ENCODE measurements at places on chromosomes 7 and 10.

DNA sequence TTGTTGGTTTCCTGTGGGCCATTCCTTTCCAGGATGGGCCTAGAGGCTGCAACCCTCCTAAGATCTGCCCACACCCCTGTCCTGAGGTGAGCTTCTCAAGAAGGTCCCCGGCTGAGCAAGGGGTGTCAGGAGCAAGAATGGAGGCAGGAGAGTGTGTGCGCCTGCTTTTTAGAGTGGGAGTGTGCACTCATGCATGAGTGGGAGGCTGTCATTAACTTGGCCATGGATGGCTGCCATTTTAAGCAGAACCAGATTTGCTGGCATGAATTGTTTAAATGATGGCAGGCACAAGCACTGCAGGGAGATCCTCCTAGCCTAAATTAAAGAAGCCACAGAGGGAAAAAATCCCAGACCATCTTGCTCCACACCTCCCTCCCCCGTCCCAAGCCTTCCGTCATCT lies 2.9 kb upstream of the SGPL1 start:
- DNase-seq: no peak

- DNase-seq: peak; percentile 30
Observed at GRCh38 chr10:70880077-70880534, 8.3 kb downstream of the PCBD1 start.

- DNase-seq: no peak
Observed at GRCh38 chr7:75813084-75813483, 522 bp downstream of the CCL24 start.

- DNase-seq: no peak
Observed at GRCh38 chr7:116258734-116259133, 48.4 kb downstream of the TES start.

DNA sequence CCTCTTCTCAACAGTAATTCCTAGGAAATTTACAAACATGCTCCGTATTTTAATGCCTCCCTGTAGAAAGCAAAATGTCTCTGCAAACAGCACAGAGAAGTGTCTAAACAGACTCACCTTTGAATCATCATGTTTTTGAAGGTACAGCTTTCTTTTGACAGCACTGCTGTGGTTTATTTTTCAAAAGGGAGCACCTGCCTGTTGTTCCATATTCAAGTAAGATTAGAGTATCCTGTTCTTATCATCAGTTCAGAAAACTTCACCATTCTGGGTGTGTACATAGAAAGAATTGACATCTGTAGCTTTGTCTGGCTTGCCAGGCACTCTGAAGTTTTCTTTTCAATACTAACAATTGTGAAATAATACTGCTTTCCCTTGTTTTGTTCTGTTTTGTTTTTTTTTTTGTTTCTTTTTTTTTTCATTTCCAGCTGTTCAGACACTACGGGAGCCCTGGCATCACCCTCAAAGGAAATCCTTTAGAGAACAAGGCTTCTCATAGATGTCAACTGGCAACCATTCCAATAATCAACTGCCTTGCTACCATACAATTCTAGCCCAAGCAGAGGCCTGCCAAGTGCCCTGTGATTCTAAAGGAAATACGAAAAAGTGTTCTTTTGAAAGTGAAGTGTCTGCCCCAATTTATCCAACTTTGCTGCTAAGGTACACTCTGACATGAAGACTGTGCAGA lies 275.9 kb downstream of the PRPF18 start:
- no peak for DNase-seq

GRCh38 chr10:123013456-123014419 lies 4.9 kb downstream of the ACADSB start:
- DNase-seq: no peak

GRCh38 chr10:14244801-14245211 lies 85.9 kb downstream of the FRMD4A start:
- no peak for DNase-seq

DNA sequence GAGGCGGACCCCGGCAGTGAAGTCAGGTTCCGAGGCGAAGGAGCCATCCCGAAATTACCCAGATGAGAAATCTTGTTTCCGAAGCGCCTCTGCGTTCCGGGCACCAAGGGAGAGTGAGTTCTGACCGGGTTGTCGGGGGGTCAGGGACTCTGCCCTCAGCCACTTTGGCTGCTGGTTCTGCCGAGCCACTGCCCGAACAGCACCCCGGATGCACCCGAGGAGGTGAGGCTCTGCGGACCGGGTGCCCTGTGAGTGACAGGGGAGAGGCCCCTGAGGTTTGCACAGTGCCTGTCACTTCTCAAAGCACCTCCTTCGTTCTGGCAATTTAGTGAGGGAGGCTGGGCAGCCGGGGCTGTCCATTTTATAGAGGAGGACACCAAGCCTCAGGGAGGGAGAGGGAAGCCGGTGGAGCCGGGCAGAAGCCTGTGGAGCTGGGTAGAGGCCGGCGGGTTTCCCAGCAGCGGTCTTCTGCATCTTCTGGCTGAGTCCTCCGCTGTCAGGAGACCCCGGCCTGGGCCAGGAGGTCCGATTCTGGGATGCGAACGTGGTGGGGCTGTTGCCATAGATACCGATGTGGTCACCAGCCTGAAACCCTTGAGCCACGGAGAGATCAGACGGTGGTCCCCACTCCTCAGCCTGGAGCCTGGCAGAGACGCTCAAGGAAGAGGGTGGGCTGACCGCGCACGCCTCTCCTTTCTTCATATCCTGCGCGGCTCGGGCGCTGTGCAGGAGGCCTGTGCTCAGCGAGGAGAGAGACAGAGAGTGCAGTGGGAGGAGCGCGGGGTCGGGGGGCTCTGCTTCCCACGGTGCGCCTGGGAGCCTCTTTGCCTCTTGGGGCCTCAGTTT lies 18.9 kb upstream of the SHH start:
- DNase-seq: no peak

DNA sequence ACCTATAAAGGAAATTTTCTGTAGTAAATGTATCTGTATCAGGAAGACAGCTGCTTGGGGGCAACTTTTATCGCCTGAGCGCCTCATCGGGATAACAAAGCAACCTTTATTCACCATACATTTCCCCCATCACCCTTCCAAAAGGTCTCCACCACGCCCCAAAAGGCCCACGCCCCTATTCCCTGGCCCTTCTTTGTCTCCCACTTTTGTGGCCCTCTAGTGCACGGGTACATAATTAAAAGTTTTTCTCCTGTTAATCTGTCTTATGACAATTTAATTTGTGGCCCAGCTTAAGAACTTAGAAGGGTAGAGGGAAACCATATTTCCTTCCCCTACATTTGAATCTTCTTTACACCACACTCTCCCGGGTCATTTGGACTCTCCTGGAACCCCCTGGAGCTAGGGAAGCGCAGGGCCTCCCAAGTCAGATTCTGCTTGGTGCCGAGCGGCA lies 625 bp downstream of the RP9 start:
- peak; percentile 3 for DNase-seq

GRCh38 chr10:78263521-78263988 lies 229.9 kb downstream of the RPS24 start:
- no peak for DNase-seq

DNA sequence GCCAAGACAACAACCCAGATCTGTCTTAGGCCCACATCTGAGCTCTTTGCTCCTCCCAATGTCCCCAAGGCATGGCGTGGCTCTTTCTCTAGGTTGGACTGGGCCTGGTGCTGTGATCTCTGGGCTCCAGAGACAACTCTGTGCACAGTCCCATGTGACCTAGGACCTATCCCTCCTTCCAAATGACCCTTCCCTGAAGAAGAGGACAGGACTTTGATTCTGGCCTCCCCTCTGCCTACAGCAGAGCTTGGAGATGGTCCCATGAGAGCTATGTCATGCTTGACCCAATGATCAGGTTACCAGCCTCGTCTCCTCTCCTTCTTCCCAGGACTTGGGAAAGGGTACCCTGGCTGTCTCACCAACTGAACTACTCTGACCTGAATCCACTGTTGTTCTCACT lies 296.3 kb upstream of the GALNT17 start:
- no peak for DNase-seq

DNA sequence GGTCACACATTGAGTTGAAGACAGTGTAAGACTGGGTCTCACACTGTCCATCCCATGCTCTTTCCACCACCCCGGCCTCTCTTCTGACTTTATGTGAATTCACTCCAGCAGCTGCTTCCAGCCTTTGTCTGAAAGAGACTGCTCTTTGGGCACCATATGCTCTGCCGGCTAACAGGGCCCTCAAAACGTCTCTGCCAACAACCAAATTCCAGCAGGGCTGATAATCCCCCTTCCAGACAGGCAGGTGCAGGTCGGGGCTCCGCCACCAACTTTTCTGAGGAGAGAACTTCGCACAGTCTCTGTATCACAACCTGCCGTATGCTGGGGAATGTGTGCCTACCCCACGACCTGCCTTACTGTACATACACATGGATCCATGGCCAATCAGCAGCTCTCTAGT lies 64.3 kb downstream of the PLXNA4 start:
- DNase-seq: no peak

DNA sequence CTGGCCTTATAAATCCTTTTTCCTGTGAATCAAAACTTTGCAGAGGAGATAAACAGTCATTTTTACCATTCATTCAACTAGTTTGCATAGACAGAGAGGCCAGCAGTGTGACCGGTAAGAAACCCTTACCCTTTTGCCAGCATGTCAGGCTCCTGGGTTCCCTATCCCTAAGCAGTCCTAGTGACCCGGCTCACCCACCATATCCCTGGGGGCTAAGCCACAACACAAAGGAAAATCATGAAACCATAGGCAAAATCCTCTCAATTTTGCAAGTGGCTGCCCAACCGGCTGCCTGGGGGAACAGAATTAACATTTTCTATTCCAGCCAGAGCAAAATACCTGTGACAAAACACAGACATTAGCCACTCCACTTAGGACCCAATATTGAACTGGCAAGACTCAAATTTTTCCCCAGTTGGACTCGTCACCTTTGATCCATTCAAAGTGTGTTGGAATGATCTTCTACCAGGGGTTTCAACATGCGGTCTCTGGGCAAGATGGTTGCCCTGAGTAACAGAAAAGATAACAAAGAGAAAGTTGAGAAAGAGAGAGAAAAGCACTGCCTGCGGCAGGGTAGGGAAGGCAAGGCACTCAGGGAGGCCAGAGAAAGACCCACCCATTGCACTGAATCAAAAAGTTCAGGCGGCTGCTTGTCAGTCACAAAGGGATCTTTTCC lies 174.8 kb upstream of the NAMPT start:
- DNase-seq: no peak

DNA sequence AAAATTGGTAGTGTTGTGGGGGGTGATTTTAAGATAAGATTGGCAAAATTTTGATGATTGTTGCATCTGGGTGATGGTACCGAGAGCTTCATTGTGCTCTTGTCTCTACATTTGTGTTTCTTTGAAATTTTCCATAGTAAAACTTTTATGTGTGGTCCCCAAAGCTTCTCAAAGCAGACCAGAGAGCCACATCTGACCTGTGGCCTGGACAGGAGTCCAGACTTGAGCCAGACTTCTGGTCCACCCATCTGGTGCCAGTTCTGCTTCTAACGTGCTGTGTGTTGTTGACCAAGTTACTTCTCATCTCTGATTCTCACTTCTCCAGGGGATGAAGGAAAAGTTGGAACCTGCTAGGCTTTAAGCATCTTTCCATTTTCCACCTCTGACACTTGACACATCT lies 120.1 kb downstream of the C10orf105 start:
- DNase-seq: no peak

GRCh38 chr10:100043344-100043743 lies 33.6 kb upstream of the DNMBP start:
- no peak for DNase-seq

- DNase-seq: no peak
Observed at GRCh38 chr10:76393875-76394706, 962.7 kb downstream of the LRMDA start.

DNA sequence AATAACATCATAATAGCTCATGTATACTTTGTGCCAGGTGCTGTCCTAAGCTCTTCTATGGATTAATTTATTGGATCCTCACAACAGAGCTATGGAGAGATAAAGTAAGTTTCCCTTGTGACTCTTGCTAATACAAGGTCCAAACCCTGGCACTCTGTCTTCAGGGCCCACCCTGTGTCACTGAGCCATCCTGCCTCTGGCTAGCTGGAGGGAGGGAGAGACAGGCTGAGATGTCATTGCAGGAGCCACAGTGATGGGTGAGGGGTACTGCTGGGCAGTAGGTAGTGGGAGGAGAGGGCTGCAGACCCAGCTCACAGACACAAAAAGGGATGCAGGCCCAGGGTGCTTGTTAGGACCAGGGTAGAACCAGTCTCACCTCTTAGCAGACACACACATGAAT lies 16.9 kb downstream of the GCK start:
- no peak for DNase-seq

- DNase-seq: no peak
Observed at GRCh38 chr10:26960308-26960707, 99.5 kb upstream of the ABI1 start.

GRCh38 chr10:56142092-56142728 lies 218.8 kb downstream of the ZWINT start:
- no peak for DNase-seq

- no peak for DNase-seq
Observed at GRCh38 chr10:70964881-70965280, 76.5 kb upstream of the PCBD1 start.

- DNase-seq: no peak
Observed at GRCh38 chr10:132257271-132257670, 50.5 kb downstream of the STK32C start.

- no peak for DNase-seq
Observed at GRCh38 chr10:6128591-6129251, 39.9 kb downstream of the RBM17 start.

GRCh38 chr7:39312254-39312989 lies 253.8 kb upstream of the YAE1 start:
- no peak for DNase-seq

DNA sequence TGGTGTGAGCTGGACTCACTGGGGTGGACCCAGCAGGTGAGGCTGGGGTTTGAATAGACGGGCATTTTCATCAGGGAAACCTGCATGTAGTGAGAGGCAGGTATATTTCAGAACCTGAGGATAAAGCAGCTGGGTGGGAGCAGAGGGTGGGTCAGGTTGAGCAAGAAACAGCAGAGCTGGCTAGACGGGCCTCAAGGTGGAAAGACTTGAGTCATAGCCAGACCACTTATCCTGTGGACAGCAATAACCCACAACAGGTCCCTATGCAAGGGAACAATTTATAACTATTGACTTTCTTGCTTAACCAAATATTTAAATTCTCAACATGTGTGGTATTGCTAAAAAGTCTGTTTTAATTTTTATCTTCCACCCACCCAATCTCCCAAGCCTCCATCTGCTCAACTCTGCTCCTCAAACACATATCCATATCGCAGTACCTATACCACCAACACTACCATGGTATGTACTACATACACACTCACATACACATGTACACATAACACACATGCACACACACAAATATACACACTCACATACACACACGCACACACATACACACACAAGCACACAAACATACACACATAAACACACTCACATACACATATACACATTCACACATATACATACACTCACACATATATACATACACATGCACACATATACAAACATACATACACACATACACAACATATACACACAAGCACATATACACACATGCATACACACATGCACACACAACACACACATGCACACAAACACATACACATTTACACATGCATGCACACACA lies 129.0 kb upstream of the C7orf33 start:
- DNase-seq: no peak

DNA sequence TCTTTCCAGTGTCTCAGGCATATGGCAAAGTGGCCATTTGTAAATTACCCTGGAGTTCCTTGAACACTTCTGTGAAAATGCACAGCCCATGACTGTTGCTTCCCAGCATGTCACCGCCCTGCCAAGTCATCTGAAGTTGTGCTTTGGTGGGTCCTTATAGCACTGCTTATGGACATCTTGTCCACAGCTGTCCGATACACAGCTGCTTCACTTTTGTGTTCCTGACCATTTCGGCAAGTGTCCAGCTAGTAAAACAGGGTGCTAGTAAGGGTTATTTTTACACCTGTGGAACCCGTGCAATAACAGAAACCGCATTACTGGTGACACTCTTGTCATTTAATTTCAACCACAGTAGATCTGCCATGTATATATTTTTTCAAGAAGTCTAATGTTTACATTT lies 29.7 kb downstream of the PIP4K2A start:
- DNase-seq: no peak
